ENCODE measurements at places on chromosomes 1 and 21.

GRCh38 chr1:15703562-15703961 lies 19.4 kb downstream of the PLEKHM2 start:
- no peak for DNase-seq

GRCh38 chr1:237187842-237188241 lies 145.9 kb downstream of the RYR2 start:
- no peak for DNase-seq

DNA sequence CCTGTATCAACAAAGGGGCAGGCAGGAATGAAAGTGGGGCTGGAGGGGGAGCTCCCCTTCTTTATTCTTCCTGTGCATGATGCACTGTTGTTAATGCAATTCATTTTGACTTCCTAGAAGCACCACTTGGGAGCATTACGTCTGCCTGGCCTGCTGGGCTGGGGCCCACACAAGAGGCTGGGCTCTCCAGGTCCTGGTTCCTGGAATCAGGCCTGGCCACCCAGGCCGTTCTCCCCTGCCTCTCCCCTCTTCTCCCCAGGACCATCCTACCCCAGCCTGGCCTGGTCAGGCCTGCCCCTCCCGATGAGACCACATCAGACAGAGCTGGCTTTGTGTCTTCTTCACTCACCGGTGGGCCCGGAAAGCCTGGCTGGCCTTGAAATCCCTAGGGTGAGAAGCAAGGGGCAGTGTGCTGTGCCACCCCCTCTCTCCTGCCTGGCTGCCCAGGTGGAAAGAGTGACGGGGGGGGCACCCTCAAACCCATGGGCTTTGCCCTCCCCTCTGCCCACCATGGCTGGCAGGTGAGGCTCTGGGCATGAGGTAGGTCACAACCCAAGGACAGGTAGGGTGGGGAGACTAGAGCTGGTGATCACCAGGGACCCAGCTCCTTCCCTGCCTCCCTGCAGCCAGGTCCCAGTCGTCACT lies 20.7 kb upstream of the PEF1 start:
- DNase-seq: no peak

DNA sequence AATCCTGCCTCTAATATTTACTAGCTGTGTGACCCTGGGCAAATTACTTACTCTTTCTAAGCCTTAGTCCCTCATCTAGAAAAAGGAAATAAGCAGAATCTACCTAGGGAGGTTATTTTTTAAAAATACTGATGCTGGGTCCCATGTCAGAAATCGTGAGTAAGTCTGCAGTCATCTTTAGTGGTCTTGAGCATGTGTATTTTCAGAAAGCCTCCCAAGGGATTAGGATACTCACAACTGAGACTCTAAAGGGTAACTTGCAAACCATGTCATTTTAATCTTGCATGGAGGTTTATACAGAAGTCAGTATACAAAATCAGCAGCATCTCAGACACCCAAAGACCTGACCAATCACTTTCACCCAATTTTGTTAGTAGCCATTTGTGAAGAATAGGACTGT lies 43.2 kb downstream of the DSTYK start:
- DNase-seq: no peak

DNA sequence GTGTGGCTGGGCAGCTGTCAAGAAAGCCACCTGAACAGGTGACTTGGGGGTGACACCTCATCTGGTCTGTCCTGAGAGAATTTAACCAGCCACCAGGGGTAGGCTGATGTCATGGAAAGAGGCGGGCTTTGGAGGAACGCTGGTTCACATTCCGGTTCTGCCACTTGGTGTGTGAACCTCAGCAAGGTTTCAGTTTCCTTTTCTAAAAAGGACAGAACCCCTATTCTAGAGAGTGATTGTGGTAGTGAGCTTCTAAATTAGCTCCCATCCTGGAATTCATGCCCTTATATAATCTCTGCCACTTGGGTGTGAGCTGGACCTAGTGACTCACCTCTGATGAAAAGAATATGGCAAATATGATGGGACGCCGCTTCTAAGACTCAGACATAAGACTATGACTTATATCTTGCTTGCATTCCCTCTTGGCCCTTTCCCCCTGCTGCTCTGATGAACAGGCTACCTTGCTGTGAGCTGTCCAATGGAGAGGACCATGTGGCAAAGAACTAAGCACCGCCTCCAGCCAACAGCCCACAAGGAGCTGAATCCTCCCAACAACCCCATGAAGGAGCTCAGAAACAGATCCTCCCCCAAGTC lies 332.1 kb downstream of the RRAGC start:
- DNase-seq: peak; percentile 53

- DNase-seq: no peak
Observed at GRCh38 chr1:85280636-85281035, 4.2 kb upstream of the BCL10 start.

GRCh38 chr1:206081856-206082255 lies 28.9 kb downstream of the RHEX start:
- peak; percentile 18 for DNase-seq

- DNase-seq: no peak
Observed at GRCh38 chr1:226821719-226822085, 48.7 kb upstream of the PSEN2 start.

DNA sequence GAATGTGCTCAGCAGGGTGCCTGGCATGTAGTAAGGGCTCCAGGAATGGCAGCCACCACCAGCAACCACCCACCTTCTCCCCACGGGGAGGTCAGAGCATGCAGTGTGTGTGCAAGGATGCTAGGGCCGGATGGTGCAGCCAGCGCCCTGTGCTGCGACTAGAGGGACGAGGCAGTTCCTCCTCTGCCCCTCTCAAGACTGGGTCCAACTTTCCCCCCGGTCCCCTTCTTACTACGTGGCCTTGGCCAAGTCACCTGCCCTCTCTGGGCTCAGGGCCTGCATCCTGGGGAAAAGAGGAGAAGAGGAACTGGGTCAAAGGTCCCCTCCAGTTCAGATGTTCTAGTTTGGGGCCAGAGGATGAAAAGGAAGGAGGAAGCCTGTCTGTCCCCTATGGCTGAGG lies 71.6 kb upstream of the TARDBP start:
- DNase-seq: no peak

DNA sequence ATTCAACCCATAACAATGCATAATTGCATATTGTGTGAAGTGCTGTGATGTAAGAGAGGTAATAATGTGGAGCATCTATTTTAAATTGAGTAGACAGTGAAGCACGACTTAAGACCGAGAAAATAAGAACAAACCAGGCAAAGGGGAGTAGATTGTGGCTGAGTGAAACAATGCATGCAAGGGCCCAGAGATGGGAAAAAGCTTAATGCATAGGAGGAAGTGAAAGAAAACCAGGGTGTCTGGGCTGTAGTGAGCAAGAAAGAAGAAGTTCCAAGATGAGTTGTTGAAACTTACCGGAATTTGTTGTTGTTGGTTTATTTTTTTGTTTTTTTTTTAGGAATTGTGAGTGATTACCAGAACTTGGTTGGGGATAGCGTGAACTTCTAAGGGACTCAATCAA lies 104.7 kb downstream of the SNX7 start:
- no peak for DNase-seq

- DNase-seq: peak; percentile 34
Observed at GRCh38 chr1:231665101-231665500, 38.5 kb downstream of the DISC1 start.

GRCh38 chr1:9149837-9150581 lies 21.1 kb upstream of the GPR157 start:
- DNase-seq: no peak

DNA sequence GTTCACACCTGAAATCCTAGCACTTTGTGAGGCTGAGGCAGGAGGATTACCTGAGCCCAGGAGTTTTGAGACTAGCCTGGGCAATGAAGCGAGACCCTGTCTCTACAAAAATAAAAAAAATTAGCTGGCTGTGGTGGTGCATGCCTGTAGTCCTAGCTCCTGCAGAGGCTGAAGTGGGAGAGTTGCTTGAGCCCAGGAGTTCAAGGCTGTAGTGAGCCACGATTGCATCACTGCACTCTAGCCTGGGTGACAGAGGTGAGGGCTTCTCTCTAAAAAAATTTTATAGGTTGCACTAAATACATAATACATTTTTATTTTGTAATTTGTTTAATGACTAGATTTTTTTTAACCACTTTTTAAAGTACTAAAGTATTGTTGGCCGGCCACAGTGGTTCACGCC lies 6.1 kb downstream of the PARK7 start:
- no peak for DNase-seq

DNA sequence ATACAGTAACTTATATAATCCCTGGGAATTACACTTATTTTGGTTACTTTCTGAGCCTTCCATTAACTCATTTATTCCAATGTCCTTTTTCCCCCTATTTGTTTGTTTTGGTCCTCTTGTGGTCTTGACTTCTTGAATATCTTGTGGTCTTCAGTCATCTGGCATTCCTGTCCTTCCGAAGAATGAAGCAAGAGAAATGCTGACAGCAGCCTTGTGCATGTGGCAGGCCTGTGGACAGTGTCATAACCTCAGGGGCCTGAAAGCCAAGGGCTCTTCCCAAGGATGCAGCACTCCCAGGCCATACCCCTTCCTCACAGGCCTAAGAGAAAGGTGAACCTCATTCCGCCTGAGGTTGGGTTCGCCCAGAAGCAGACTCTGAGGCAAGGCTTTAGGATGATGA lies 470.2 kb downstream of the DISC1 start:
- no peak for DNase-seq

DNA sequence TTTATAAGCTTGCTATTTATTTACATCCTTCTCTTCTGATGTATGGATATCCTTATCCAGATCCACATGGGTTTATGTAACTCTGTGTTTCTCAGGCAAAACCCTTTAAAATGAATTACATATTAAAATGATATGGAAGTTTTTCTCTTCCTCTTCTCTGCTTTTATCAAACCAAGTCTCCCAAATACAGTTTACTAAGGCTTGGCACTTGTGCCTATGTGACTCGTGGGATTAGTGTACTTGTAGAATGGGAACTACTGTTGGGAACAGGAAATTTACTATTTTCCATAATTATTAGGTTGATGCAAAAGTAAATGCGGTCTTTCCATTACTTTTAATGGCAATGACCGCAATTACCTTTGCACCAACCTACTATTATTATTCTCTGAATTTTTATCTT lies 14.8 kb downstream of the SIM2 start:
- DNase-seq: no peak

- DNase-seq: no peak
Observed at GRCh38 chr1:15081102-15081501, 72.4 kb upstream of the TMEM51 start.

DNA sequence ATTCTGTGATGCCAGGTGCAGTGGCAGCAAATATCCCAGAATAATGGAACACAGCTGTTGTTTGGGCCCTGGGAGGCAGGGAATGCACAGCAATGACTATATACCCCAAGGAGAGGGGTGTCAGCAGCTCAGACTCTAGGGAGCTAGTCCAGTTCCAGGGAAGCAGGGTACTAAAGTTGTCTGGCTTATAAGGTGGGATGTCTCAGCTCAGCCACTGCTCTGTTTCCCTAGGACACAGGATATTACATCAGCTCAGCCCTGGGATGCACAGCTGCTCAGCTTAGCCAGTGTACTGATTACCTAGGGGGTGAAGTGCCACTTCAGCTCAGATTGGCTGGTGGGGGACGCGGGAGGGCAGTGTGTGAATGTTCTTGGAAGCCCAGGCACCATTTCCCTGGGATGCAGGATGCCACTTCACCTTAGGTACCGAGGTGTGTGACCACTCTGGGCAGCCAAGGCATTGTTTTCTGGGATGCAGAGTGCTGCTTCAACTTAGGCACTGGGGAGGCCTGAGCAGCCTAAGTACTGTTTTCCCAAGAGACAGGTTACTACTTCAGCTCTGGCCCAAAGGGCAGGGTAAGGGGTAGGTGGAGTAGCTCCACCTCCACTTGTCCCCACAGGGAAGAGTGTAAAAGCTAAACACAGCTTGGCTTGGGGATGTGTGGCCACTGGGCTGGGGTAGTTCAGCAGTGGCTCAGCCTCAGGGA lies 59.4 kb downstream of the DIPK1A start:
- peak; percentile 83 for DNase-seq

- no peak for DNase-seq
Observed at GRCh38 chr1:47209725-47210325, 20.0 kb upstream of the PDZK1IP1 start.

DNA sequence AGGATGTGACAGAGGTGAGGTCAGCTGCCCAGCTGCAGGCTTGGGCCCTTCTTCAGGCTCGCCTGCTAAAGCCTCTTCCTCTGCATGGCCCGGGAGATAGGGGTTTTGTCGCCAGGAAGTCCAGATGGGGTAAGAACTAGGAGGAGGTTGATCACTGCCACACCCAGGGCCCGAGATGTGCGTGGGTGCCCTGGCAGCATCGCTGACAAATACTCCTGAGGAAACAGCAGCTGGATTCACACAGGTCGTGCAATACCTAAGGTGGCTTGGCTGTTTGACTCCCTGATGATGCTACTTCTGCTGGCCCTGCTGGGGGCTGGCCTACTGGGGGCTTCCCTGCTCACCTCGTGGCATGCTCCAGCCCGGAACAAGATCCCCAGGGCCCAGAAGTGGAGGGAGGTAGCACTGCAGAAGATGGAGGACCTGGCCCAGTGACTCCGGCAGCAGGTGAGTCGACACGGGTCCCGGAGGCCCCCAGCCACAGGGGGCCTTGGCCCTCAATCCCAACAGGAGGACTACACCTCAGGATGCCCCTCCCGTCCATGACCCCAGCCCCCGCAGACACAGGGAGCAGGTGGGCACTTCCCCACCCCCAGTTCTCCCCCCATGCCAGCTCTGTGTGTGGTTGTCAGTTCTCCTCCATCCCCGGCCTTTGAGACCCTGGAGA lies 29.6 kb downstream of the FAAH start:
- no peak for DNase-seq

DNA sequence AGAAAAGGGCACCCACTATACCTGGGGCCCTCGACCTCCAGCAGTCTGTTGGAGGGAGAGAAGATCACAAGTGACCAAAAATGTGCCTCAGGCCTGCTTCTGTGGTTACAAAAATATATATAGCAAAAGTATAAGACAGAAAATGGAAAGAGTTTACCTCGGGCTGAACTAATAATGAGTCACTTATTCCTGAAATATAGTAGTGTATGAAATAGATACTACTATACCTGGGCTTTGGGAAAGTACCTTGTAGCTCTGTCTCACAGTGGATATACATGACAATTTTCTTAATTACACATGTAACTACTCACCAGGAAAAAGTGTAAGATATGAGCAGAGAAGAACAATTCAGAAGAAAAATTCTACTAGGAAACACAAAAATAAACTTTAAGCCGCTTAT lies 7.3 kb upstream of the APCS start:
- no peak for DNase-seq

DNA sequence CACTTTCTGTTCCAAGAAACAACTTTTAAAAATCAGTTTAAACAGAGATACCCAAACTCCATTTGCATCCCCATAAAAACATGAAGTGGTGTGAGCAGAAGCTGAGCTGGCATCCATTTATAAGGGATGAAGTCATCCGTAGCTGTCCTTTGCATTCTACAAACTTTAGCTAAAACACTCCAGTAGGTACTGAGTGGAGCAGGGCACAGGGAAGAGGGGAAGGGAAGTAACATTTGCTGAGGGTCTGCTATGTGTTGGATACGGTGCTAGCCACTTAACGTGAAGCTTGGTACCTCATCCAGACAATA lies 32.9 kb downstream of the VWA5B1 start:
- no peak for DNase-seq
